ENCODE measurements at places on chromosomes 3 and 15.

DNA sequence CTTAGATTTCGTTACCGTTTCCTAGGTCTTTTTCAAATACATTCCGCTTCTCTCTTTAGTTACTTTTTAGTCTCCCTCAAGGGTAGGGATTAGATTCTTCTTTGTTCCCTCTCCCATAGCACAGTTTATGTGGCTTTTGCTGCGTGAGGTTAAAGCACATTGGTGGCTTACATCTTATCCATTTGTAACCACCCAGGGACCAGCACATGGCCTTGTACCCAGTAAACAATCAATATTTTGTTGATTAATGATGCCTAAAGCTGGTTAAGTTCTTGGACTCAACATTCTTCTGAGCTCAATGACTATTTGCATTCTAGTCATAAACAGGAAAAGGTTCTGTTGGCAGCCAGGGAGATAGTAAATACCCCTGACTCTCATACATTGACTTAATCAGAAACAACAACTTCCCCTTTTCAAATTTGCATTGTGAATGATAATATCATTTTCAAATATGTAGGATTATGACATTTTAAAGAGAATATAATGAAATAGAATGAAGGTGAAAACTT lies 60.2 kb downstream of the CACNA1D start:
- peak; percentile 49 for DNase-seq

DNA sequence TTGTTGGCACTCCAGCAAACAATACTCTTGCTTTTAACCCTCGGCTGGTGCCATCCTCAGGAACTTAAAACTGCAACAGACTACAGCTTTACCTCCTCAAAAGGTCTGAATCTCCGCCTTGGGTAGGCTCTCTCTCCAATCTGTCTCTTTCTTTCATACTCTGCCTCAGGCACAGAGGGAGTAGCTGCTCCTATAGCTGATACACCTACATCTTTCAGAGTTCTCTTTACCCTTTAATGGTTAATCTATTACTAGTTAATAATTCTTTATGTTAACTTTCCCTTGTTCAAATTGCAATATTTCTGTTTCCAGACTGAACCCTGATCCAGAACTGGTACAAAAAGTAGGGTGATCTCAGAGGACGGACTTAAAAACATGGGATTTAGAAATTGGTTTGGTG lies 66.2 kb downstream of the MAP4 start:
- no peak for DNase-seq

GRCh38 chr3:118637846-118638245 lies 396.8 kb downstream of the IGSF11 start:
- DNase-seq = no peak

GRCh38 chr3:155367506-155367905 lies 74.0 kb upstream of the STRIT1 start:
- DNase-seq = no peak

DNA sequence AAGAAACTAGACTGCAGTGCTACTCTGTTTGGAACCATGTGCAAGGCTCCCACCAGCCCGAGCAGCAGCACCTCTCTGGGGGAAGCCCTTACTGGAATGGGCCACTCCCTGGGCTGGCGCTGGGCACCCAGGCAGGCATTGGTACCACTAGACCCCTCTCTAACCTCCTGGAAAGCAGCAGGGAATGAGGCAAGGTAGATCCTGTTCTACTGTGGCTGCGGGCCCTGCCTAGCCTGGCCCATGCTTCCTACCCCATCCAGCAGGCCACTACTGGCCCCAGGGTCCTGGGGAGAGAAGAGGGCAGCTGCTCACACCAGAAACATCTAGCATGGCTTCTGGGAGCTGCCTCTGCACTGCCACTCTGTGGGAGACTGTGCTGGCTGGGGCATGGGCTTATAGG lies 44.8 kb downstream of the MESD start:
- no peak for DNase-seq

GRCh38 chr3:141427764-141428163 lies 59.1 kb upstream of the RASA2 start:
- DNase-seq = no peak

DNA sequence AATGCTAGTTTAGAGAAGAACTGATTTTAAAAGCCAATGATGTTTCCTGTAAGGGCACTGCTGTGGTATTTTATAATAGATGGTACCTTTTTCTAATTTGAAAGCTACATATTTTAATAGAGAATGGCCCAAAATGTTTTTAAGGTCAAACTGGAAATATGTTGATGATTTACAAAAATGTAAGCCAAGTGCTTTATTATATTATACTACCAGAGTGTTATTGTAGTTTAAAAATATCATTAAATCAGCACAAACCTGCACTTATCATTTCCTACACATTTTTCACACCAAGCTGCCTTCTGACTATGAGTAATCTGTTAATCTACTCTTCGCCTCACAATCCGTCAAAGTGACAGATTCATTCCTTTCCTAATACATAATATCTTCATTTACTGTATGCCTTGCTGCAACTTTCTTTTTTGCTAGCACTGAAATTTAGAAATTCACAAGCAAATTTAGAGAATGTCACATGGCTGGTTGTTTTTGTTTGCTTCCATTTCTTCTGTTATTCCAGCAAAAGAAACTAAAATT lies 126.4 kb upstream of the FAM3D start:
- DNase-seq = no peak

Data from GM13976 (cell line).